Right forelimb (tissue), 1 donor: ENCODE measurements at places on chromosomes 3 and 15.

- DNase-seq = peak; percentile 45
Observed at GRCh38 chr3:184740509-184741258, 28.8 kb upstream of the MAGEF1 start.

DNA sequence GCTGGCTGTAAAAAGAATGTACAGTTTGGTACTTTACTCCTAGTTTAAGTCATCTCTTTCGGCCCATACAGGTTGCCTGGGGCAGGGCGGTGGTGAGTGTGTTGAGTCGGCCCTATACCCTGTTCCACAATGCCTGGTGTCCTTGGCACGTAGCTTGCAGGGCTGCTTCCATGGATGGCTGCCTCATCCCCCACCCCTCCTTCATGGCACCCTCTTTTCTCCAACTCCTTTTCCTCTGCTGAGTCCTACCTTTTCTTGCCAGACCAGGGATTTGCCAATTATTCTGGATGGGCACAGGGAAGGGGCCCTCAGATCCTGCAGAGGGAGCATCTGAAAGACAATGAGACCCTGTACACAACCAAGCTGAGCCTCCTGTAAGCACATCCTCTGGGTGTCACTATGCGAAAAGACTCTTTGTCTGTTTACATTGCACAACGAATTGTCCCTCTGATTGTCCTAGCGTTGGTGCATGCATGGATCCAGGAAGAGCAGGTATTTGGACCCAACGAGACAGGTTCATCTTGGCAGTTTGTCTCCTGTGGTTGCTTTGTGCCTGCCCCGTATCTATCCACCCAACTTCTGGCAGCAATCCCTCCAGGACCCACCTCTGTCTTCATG lies 73.6 kb upstream of the CGNL1 start:
- no peak for DNase-seq

DNA sequence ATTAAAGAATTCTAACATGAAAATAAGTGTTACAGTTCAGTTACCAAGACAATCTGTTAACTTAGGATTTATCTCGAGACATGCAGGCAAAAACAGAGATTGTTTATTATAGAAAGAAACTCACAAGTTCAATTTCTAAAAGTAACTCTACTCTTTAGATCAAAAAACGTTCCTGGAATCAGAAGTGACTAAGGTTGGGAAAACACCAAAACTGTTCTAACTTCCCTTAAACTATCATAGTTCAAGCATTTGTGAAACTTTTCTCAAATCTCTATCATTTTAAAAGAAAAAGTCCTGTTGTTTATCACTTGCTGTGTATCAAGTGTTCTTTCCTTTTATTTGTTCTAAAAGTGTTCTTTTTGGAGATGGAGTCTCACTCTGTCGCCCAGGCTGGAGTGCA lies 8.7 kb downstream of the WDR82 start:
- DNase-seq = no peak

GRCh38 chr3:188814581-188814980 lies 357.2 kb upstream of the TPRG1 start:
- no peak for DNase-seq

GRCh38 chr3:141722081-141722480 lies 16.0 kb upstream of the RNF7 start:
- DNase-seq = no peak

- no peak for DNase-seq
Observed at GRCh38 chr3:71492974-71493771, 90.4 kb downstream of the FOXP1 start.

- no peak for DNase-seq
Observed at GRCh38 chr3:124443446-124443845, 286.8 kb upstream of the UMPS start.
